ENCODE measurements at places on chromosomes 7 and 10. TPM values are rescaled to one million over a fixed set of nuclear protein-coding genes. Genes with fewer than 3 reads are reported as not detected.

Gene CFAP46
- 0.34 TPM for polyA plus RNA-seq

Gene BCL7B
- polyA plus RNA-seq = 54.9 TPM

Gene SPDYE6
- 0.16 TPM for polyA plus RNA-seq

Gene PRSS1
- 4.5 TPM for polyA plus RNA-seq

Gene GPR37
- 1.1 TPM for polyA plus RNA-seq

Gene GDF10
- polyA plus RNA-seq = 0.39 TPM

Gene CLEC2L
- 0.41 TPM for polyA plus RNA-seq

Gene MEPCE
- 37.4 TPM for polyA plus RNA-seq
